ENCODE measurements at places on chromosomes 11 and 22.

DNA sequence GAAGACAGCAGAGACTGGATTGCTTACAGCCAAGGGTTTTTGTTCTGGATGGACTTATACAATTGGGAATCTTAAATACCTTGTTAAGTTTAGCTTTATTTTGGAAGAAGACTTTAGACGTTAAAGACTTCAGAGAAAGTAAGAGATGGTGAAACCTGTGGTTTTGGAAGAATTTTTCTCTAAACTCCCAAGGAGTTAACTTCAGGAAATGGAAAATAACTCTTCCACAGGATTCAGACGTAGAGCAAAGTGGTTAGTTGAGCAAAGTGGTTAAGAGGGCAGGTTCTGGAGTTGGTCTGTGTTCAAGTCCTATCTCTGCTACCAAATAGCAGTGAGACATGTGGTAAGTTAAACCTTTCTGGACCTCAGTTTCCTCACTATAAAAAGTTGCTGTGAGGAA is 12.8 kb downstream of the PITPNB start:
- DNase-seq = no peak

- no peak for DNase-seq
Measured at GRCh38 chr11:128525411-128526243, 61.7 kb downstream of the ETS1 start.

DNA sequence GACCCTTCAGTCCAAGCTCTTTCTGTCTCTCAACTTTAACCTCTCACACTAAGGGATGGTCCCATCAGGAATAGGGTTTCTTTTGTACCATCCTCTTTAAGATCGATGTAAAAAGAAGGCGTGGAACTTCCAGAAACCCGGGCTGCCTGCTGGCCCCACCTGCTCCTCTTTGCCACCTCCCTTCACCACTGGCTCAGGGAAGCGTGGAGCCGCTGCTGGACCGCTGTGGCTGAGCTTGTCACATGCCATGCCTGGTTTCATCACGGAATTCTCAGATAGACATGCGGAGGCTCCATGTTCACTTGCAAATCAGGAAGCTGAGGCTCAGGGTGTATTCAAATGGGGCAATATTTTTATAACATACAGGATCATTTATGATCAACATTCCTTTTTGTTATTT is 399.7 kb downstream of the BRD1 start:
- DNase-seq = no peak

GRCh38 chr11:44535191-44535980 is 30.1 kb upstream of the CD82 start:
- DNase-seq = no peak

GRCh38 chr11:105867742-105868141 is 154.3 kb downstream of the MSANTD4 start:
- no peak for DNase-seq

GRCh38 chr11:16607675-16608644 is 130.5 kb upstream of the C11orf58 start:
- no peak for DNase-seq

DNA sequence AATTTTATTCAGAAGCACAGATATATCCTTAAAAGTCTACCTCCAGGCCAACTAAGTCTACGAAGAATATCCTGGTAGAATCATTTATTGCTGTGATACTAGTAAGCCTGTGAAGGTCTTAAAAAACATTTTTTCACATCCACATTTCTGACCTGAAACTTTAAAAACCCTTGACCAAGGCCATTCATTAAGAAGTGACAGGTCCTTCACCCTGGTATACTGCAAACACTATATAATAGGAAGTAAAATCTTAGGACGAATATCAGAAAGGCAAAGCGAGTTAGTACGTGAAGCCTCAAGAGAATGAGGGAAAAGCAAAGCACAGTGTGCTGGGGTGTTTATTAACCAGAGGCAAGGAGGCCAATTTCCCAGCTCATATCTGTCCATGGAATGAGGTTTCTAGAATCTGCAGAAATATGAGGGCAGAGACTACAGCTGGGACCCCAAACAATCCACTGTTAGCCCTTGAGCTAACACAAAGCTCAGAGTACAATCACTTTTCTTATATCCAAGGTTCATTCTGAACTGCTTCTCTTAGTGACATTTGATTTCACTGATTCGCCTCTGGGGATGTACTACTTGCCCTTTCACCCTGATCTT is 71.0 kb downstream of the AMBRA1 start:
- no peak for DNase-seq

GRCh38 chr11:134047586-134047999 is 21.3 kb upstream of the JAM3 start:
- peak; percentile 15 for DNase-seq

GRCh38 chr11:124481365-124482323 is 36.1 kb upstream of the OR8B8 start:
- no peak for DNase-seq

- no peak for DNase-seq
Measured at GRCh38 chr22:45834241-45834640, 142.7 kb downstream of the WNT7B start.

DNA sequence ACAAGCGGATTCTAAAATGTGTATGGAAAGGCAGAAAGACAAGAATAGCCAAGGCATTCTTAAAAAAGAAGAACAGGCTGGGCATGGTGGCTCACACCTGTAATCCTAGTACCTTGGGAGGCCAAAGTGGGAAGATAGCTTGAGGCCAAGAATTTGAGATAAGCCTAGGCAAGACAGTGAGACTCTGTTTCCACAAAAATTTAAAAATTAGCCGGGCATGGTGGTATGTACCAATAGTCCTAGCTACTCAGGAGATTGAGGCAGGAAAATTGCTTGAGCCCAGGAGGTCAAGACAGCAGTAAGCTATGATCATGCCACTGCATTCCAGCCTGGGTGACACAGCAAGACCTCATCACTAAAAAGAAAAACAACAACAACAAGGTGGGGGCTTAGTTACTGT is 46.0 kb upstream of the PPP2R1B start:
- no peak for DNase-seq

DNA sequence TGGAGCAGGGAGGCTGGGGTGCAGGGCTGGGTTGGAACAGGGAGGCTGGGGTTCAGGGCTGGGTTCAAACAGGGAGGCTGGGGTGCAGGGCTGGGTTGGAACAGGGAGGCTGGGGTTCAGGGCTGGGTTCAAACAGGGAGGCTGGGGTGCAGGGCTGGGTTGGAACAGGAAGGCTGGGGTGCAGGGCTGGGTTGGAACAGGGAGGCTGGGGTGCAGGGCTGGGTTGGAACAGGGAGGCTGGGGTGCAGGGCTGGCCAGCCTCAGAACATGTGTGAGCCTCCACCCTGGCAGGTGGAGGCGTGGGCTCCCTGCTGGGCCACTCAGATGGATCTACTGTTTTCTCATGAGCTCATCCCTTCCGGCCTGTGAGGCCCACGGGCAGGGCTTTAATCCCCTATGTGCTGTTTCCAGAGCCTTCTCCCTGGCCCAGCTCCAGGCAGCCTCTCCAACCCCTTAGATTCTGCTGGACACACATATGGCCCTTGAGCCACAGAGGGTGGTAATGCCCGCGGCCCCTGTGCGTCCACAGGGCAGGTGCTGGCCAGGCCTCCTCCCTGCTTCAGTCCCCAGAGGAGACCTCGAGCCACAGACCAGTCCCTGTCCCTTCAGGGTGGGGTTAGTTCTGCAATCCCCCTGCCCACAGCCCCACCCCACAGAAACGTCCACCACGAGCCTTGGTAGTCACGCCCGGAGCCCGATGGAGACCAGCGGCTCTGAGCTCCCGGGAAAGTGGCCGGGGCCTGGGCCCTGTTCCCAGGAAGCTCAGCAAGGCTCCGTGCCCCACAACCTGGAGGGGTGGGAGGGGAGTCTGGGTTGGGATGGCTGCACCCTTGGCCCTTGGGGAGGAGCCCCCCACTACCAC is 197.9 kb downstream of the BRD1 start:
- DNase-seq = no peak

DNA sequence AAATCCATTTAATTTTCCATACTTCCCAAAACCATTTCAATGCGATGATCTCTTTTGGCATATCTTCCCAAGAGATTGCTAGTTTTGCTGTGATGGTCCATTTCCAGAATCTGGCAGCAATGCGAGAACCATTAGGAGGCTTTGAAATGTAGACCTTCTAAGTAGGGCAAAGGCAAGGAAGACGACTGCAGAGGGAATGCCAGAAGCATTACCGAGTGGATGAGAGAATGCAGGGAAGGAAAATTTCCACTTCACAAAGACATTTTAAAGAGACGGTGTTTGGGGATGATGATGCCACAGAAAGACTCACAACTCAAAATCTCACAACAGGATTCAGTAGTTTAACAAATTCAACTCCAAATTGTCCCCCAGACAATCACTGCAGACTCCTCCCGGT is 471 bp upstream of the CEP126 start:
- no peak for DNase-seq

DNA sequence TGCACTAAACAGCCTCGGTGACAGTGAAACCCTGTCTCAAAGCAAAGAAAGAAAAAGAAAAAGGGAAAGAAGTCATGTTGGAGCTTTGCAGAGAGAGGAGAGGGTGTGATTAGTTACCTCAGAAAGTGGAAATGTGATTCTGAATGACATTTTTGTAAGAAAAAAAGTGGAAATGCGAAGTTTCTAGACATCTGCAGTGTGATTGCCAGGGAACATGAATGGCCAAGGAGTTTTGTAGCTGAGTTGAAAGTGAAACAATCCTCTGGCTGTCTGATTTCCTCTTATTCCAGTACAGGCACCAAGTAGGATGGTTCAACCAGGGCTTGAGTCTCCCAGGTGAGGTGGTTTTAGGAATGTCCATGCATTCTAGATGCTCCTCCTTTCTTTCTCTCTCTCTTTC is 17.8 kb upstream of the SYVN1 start:
- no peak for DNase-seq

- no peak for DNase-seq
Measured at GRCh38 chr11:57071829-57072228, 83.1 kb downstream of the OR5AK2 start.

- DNase-seq = no peak
Measured at GRCh38 chr22:36238373-36239149, 766 bp downstream of the APOL2 start.
